ENCODE measurements at places on chromosomes 1 and 21.

- DNase-seq, result no peak
Measured at GRCh38 chr1:164753521-164754077, 194.6 kb downstream of the PBX1 start.

DNA sequence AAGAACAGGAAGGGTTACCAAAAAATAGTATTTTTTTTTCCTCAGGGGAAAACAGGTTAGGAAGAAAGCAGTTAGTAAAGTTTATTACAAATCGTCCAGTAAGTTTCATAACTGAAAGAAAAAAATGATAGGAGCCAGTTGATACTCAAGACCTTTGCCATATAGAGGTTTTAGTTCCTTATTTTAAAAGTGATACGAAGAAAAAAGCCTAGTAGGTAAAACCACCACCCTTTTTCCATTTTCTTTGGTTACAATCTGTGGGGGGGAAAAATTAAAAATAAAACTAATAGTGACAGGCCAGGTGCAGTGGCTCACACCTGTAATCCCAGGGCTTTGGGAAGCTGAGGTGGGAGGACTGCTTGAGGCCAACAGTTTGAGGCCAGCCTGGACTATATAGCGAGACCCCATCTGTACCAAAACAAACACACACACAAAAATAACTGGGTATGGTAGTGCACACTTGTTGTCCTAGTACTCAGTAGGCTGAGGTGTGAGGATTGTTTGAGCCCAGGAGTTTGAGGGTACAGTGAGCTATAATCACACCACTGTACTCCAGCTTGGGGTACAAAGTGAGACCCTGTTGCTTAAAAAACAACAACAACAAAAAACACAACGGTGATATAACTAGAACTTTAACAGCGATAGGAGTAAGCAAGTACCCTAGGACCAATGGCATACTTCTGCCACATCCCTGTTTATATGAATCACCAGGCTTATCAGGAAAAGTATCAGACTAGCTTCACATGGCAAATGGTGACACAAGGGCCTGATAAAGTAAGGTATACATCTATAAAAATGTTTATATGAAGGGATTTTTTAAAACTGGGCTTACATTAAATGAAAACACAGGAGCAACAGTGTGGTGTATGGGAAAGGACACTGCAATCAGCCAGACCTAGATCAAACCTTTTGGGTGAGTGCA, 5.4 kb downstream of the TMEM59 start:
- DNase-seq, result no peak

DNA sequence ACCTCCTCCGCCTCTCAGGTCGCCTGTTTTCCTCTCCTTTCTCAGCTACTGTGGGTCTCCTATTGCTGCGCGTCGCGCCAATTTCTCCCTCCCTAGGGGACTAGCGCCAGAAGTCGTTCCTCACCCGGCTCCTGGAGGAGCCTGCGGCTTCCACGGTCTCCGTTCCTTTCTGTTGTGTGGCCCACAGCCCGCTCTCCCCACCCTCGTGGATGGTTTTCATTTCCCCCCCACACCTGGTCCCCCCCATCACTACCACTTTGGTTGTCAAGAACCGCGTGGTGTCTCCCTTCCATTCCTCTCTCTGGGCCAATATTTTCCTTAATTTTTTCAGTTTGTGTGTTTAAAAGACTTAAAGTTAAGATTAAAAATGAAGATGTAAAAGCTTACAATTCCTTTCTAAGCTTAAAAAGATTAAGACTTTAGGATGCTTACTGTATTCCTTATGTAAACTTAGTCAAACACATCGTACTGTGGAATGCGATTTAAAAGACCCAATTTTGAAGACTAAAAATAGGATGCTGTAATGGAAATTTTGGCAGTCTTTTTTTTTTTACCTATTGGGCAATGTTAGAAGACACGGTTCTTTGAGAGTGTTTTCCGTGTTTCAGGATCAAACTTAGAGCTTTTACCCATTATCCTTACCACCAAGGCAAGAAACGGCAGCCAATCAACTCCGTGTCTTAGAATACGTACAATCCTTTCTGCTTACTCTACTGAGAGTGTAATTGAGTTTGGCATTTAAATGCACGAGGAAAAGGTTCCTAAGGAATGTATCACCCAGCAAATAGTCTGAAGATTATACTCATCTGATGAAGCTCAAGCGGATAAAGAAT, 773 bp downstream of the CNST start:
- DNase-seq, result peak; percentile 78

DNA sequence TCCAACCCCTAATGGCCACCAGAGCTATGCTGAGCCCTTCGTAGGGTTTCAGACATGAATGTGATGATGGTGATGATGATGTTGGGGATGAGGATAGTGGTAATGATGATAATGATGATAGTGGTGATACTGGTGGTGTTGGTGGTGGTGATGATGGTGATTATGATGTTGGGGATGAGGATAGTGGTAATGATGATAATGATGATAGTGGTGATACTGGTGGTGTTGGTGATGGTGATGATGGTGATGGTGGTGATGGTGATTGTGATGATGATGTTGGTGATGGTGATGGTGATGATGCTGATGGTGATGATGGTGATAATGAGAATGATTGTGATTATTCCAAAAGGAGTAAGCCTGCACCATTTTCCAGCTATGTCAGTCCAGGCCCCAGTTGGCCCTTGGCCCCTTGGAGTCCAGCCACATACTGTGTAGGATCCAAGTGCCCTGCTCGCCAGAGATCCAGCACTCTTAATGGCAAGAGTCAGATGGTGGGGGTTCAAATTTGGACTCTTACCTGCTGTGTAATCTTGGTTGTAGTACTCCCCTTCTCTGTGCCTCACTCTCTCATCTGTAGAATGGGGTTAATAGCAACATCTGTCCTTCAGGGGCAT, 28.3 kb downstream of the AJAP1 start:
- no peak for DNase-seq

GRCh38 chr1:21884456-21885235, 52.5 kb downstream of the HSPG2 start:
- no peak for DNase-seq

GRCh38 chr1:29299446-29299845, 63.1 kb downstream of the PTPRU start:
- DNase-seq, result no peak

DNA sequence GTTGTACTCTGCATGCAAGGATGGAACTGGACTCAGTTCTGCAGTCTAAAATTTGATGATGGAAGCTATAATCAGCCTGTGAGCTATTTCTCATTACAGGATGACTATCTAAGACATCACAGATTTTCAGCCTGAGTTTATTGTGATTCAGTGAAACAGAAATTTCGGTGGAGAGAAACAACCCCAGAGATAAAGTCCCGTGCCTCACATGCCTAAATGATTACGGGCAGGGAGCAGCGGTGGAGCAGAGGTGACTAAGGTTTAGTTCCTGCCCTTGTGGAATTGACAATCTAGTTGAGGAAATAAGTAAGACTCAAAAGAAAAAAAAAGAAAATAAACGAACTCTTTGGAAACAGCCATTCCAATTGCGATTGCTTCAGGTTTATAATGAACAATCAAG, 96.9 kb downstream of the GRIK3 start:
- DNase-seq, result no peak

DNA sequence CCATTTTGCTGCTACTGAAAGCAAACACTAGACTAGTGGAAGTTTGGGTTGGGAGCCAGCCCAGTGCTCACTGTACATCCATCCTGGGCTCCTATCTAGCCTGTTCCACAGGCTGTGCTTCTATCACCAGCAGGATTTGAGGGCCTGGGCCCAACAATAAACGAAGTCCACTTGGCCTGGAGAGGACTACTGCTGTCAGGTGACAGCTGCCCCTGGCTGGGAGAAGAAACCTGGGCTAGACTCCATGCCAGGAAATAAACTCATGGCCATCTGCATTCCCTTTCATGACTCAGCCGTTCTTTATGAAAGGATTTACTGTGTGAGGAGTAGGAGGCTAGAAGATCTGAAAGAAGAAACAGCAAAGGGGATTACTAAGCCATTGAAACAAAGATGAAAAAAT, 35.5 kb downstream of the COLGALT2 start:
- peak; percentile 71 for DNase-seq

DNA sequence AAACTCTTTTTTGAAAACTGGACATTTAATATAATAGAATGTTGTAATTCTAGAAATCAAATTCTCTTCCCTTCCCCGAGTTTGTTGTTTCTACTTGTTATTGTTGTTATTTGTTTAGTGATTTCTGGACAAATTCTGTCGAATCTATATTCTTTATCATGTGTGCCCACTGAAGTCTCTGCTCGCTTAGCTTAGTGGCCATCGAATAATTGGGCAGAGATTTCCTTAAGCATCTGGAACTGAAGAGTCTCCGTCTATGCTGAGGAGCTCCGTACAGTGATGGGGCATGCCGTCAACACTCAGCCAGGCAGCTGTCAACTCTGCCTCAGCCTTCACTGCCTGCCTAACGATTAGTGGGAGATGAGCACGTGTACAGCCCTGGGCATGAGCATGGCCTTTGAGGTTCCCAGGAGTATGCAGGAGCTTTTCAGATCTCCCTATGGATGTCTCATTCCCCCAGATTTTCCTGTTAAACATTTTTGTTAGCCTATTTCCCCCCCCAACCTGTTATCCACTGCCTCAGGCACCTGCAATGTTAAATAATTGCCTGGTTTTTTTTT, 66.8 kb downstream of the SLX9 start:
- no peak for DNase-seq

GRCh38 chr1:35852241-35852640, 30.8 kb upstream of the AGO1 start:
- no peak for DNase-seq

DNA sequence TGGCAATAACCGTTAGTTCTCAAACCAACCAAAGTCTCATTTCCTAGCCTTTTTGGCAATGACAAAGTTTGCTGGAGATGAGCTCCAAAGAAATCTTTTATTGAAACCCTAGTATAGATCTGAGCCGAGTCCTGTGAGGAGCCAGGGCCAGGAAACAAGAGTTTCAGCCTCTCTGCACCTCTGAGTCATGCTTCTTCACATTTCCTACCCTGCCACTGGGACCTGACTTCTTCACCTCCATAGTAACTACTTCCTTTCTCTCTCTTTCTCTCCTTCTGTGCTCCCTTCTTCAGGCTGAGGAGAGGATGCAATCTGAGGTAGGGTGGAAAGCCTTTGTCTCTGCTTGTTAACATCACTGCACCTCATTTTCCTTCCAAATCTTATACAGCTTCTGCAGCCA, 38.7 kb upstream of the IPO9 start:
- no peak for DNase-seq

DNA sequence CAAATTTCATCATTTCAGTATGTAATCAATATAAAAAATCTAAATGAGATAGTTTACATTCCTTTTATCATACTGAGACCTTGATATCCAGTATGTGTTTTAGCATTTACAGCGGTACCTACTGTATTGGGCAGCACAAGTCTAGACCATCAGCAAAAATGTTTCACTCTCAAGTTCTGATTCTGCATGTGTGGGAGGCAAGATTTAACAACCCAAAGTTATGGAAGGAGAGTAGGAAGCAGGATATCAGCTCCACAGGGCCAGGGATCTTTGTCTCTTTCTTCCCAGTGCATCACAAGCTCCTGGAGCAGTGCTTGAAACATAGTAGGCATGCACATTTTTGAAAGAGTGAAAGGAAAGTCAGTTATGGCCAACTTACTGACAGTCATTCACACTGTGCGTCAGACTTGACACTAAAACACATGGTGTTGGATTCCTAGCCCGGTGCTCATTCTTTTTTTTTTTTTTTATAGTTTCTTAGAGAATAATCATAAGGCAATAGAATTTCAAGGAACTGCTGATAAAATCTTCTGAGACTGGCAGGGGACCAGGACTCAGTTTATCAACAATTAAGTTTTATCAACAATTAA, 6.1 kb downstream of the TENT5C start:
- peak; percentile 11 for DNase-seq

DNA sequence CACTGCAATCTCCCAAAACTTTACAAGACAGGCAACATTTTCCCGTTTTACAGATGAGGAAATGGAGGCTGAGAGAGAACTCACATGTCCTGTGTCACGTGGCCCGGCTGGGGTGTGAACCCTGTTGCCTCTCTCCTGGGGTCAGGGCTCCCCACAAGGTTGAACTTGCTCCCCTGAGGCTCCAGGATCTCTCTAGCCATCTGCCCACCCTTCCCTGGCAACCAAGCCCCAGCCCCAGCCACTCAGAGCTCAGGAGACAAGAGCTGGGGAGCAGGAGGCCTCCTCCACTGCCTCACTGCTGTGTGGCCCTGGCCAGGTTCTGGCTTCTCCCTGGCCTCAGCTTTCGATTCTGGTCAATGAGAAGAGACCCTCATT, 11.8 kb downstream of the LAPTM5 start:
- no peak for DNase-seq

DNA sequence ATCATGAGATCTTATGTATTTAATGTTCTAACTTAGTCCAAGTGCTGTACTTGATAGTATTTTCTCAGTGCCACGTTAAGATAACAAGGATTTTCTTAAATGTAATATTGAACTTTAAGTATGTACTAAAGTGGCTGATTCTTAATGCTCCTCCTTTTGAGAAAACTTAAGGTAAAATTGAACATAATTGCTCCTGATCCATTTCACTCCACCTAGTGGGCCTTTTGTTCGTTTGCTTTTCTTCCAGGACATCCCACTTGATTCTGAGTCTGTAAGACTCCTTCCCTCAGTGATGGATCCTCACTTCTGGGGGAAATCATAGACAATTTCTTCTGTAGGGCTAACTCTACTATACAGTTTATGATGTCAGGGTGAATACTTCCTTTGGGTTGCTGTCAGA, 173.1 kb downstream of the LMO4 start:
- DNase-seq, result no peak

GRCh38 chr1:74847715-74848114, 114.8 kb downstream of the TYW3 start:
- DNase-seq, result no peak

DNA sequence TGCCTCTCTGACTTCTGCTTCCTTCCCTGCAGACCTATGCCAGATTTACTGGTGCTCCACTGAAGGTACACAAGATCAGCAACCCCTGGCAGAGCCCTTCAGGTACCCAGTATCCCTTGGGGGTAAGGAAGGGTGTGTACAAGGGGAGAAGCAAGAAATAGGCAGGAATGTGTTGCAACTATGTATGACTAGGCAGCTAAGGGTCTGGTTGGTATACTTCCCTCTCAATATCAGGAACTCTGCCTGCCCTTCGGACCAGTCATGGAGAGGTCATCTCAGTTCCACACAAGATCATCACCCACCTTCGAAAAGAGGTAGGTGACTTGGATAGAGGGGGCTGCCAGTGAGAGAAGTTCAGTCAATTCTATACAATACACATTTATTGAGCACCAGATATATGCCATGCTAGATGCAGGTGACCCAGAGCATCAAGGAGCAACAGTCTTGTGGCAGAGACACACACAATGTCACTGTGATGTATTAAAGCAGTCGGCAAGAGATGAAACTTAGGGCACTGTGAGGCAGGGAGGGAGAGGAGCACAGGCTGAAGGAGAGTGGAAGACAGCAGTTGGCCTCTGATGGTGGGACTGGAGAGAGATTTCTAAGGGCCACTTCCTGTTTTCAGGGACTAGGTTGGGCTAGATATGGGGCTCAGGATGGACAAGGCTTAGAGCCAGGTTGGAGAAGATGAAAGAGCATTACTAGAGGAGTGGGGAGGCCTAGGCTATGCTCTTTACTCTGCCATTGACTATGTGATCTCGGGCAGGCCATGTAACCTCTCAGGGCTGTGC, 2.0 kb downstream of the MTX1 start:
- DNase-seq, result no peak

All from foreskin keratinocyte (primary cell).